ENCODE measurements at places on chromosomes 3 and 15.

- no peak for DNase-seq
Measured at GRCh38 chr3:30174357-30174756, 432.0 kb upstream of the TGFBR2 start.

DNA sequence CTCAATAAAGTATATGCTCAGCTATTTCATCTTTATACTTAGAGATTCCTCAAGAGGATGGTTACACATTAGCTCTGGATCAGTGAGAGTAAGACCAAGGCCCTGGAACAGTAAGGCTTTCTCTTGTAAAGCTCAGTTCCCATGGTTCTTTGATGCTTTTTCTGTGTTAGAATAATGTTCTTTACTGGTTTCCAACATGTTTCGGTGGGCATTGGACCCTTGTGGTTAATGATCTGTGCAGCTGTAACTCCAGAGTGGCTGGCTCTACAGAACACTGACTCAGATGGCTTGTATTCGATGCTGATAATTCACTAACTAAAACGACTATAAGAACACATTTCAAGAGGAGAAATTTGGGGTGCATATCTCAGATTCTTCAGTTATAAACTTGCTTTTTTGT lies 114.7 kb downstream of the AKAP13 start:
- DNase-seq, result no peak

DNA sequence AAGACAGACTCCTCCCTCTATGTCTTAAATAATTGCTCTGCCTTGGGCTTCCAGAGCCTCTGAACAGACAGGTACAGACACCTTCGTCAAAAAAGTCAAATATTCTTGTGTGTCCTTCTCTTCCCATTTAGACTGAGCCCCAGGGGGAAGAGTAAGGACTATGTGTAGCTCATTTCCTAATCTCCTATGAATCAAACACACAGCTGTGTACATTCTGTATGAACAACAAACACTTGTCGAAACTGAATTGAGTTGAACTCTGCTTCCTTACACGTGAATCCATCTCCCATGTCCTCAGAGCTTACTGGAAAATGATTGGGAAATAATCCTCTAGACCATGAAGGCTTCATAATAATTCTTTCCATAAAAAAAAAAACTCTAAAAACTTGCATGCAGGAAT lies 80.8 kb downstream of the MOBP start:
- DNase-seq, result no peak

DNA sequence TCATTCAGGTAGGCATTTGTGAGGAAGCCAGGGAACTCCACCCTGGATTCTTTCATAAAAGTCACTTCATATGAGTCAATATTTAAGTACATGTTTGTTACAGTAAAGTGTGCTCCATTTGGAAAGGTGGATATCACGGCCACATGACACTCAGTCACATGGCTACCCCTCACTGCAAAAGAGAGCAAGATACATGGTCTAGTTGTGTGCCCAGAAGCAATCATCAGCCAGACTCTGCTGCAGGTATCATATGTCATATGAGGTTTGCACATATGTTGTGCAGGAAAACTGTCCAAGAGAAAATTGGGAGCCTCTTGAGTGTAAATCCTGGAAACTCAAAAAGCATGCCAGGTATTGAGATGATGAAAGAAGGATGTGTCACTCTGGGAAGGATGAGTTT lies 55.0 kb upstream of the NMNAT3 start:
- no peak for DNase-seq

GRCh38 chr3:59753808-59754450 lies 704.1 kb upstream of the CFAP20DC start:
- no peak for DNase-seq

- no peak for DNase-seq
Measured at GRCh38 chr3:58299839-58300516, 6.1 kb upstream of the RPP14 start.

DNA sequence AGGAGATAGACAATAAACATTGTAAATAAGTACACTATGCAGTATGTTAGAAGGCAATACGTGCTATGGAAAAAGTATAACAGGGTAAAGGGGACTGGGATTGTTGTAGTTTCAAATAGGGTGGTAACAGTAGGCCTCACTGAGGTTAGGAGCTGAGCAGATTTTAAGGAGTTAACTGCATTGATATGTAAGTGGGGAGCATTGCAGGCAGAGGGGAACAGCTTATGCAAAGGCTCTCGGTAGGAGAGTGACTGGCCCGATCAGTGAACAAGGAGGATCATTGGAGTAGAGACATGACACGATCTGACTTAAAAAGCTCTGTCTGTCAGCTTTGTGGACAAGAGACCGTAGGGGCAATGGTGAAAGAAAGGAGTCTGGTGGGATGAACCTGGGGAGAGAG lies 46.8 kb downstream of the PCCB start:
- DNase-seq, result no peak

GRCh38 chr15:65870889-65871533 lies 1.7 kb downstream of the RAB11A start:
- DNase-seq, result no peak

DNA sequence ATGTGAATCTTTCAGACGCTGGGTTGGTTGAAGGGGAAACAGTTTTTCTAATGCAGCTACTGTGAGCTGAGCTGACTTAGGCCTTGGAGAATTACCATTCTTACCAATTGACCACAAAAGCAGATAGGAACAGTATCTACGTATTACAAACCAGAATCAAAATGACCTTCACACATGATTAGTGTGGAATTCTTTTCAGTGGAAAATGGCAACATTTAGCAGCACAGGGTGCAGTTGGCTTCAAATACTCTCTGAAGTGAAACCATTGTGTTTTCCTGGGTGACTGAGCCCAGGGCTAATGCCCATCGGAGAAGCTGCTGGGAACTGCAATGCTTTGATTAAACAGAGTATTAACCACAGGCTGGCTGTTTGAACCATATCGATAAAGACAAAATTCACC lies 40.2 kb upstream of the GOLGA8J start:
- DNase-seq, result no peak

DNA sequence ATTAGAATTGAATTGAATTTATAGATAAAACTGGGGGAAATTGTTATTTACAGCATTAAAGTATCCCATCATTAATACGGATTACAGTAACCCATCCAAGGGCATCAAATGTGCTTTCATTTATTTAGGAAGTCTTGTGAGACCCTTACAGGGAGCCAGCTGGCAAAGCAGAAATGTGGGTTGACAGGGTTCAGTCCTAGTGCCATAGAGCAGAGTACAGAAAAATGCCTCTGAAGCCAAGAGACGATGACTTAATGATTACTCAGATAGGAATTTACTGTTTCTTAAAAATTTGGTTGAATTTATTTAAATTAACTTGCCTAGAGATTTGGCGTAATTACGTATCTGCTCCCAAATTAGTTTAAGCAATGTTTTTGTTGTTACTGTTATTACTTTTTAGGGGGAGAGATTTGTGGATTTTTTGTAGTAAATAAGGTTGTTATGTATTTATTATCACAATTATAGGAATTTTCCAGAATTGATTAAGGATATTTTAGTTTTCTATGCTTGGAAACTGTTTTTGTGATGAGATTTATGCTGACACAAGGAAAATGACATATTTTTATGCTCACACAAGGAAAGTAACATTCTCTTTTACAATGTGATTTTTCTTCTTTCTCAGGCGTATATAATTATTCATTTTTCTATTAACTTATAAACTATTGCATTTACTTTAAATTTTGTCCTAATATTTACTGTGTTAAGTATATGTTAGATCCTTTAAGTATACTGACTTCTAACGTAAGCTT lies 152.0 kb downstream of the EPHA6 start:
- DNase-seq, result no peak

- no peak for DNase-seq
Measured at GRCh38 chr3:47578119-47578632, 489 bp downstream of the CSPG5 start.

DNA sequence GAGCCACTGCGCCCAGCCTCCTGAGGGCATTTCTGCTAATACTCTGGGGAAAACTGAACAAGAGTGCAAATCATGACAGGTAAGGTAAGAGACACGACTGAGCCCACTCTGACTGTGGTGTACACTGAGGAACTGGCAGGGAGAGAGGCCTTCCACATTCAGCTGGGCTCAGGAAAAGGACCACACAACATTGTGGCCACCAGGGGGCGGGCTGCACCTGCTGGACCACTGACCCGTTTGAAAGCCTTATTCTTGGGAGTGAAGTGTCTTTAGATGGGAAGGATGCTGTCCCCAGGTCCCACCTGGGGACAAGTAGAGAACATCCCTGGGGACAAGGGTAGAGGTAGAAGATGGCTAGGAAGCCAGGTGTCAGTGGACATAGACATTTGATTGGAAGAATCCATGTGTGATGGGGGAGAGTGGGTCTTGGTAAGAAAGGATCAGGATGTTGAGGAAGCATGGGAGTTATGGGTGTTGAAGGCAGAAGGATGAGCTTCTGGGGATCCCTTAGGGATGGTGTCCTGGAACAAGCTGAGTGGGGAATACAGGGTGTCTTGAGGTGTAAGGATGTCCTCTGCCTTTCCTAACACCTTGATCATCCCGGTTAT lies 6.2 kb upstream of the CTDSPL start:
- peak; percentile 87 for DNase-seq

- DNase-seq, result no peak
Measured at GRCh38 chr15:98899272-98900021, 108.1 kb downstream of the PGPEP1L start.

DNA sequence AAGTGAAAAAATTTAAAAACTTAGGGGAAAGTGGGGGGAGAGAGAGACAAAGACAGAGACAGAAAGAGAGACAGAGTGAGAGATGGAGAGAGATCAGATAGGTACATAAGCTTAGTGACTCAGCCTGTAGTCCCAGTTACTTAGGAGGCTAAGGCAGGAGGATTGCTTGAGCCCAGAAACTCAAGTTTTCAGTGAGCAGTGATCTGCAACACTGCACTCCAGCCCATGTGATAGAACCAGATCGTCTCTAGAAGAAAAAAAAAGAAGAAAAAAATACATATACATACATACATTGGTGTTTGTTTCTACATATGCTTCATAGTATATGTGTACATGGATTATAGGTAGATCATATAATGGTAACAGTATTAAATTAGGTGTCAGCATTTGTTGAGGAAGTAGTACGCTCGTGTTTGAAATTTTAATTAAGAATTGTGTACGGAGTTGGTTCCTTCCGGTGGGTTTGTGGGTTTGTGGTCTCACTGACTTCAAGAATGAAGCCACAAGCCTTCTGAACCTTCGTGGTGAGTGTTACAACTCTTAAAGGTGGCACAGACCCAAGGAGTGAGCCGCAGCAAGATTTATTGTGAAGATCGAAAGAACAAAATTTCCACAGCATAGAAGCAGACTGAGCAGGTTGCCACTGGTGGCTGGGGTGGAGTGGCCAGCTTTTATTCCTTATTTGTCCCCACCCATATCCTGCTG lies 38.3 kb upstream of the SNRPN start:
- DNase-seq, result no peak

DNA sequence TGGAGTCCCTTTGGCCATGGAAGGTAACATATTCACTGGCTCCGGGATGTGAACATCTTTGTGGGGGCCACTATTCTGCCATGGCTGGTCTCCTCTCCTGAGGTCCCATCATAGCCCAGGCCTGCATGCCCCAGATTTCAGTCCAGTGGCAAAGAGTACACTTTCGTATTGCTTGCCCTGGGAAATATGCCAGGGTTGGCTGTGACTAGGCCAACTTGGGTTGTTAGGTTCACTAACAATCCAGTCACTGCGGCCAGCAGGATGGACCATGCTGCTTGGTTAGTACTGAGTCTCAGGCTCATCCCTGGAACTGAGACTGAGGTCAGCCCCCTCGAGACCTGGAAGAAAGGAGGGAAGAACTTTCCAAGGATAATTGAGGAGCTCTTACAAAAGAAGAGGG lies 9.8 kb upstream of the EEFSEC start:
- DNase-seq, result no peak

GRCh38 chr3:133851266-133851906 lies 44.3 kb downstream of the RAB6B start:
- DNase-seq, result no peak

GRCh38 chr3:172707030-172707429 lies 3.8 kb downstream of the NCEH1 start:
- no peak for DNase-seq

- DNase-seq, result no peak
Measured at GRCh38 chr3:46498916-46499519, 1.2 kb downstream of the RTP3 start.

DNA sequence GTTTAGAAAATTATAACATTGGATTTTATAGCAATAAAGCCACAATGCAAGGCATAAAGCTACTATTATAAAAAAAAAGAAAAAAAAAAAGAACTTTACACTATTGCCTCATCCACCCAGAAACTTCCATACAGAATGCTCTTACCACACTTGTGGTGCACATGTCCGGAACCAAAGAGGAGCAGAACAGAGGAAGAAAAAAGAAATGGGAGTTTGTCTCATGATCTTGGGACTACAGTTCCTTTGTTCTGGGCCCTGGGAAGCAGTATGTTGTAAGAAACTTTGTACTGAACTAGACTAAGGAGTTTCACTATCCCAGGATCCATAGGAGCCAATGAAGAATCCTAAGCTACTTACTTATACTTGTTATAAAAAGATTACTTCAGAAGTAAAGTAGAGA lies 36.1 kb downstream of the FMN1 start:
- DNase-seq, result no peak

- DNase-seq, result no peak
Measured at GRCh38 chr15:56281145-56281544, 37.5 kb upstream of the RFX7 start.
